ENCODE measurements at places on chromosomes 7 and 10.

GRCh38 chr7:98785929-98786571, 83.8 kb downstream of the TMEM130 start:
- DNase-seq = no peak

DNA sequence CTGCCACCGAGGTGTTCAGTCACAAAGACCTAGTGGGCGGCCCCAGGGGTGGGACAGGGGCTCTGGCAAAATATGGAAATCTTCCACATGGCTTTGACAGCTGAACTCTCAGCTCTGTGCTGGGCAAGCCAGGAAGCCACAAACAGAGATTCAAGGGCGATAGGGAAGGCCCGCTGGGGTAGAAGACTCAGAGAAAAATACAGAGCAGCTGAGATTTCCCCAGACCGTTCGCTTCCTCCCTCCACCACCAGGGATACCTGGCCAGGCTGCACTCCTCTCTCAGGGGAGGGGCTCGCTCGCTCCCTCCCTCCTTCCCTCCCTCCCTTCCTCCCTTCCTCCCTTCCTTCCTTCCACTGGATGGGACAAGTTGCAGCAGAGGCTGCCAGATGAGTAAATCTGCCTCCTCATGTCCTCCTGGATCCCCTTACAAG, 260.5 kb downstream of the PRPF18 start:
- peak; percentile 12 for DNase-seq

DNA sequence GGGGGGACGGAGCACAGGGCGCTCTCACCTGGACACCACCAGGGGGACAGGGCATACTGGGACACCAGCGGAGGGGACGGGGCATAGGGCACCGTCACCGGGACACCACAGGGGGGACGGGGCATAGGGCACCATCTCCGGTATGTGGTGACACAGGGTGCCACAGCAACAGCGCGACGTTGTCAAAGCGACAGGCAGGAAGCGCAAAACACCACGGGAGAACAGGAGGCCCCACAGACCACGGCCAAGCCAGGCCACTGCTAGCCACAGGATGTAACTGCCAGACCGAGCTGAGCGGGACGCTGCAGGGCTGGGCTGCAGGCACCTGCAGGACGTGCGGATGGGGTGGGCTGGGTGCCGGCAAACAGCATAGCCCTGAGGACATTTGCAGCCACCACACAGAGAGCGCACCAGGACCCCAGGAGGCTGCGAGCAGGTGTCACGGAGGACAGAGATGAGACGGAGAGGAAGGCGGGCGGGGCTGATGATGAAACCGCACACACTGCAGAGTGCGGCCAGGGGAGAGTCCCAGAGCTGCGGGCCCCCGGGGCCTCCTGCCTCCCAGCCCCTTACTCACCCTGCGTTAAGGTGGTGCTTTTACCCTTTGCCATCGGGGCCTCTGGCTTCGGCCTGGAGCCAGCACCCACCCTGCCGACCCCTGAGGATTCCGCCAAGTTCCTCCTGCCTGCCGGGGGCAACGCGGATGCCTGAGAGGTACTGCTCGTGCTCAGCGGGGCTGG, 17.5 kb downstream of the MICALL2 start:
- DNase-seq = no peak

DNA sequence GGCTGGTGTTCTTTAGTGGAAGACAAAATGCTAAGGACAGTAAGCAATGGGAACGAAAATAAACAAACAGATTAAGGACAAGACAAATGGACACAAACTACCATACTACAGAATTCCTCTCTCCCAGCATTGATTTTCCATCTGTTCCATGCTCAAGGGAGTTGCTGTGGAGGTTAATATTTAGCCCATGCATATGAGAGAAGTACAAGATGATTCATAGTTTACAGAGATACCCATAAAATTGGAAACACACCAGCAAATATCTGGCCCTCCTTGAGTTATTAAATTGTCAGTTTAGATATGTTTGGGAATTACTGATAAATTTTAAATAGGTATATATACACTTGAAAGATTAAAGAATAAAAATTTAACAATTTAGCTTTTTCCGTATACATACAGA, 69.8 kb downstream of the GLI3 start:
- DNase-seq = no peak

DNA sequence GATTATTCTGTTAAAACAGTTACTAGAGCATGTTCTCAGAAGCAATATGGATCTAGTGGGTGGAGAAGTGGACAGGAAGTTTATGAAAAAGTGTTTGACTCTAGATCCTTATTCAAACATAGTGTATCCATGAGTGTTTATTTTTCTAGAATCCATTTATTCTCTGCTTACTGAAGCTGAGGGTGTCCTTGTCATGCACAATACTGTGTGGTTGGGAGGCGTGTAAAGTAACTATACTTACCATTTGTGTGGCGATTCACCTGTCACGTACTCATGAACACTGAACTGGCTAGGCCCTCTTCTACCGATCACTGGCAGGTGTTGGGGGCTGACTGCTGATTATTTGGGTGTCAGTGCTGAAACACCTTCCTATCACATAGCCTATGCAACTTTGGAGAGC, 74.0 kb downstream of the POU6F2 start:
- no peak for DNase-seq

DNA sequence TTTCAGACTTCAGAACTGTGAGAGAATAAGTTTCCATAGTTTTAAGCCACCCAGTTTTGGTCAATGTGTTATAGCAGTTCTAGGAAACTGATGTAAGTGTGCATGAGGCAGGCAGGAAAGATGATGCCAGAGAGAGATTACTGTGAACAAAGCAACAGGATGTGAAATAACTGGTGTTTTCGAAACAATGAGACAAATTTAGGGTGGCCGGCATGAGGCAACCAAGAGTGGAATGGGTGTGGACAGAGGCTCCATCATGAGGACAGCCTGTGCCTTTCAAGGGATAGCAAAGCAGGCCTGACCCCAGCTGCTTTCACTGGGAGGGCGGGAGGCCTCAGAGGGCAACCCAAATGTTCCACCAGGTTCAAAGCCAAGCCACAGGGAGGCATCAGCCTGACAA, 67.3 kb upstream of the UCN3 start:
- peak; percentile 10 for DNase-seq

GRCh38 chr7:15560968-15561367, 847 bp downstream of the AGMO start:
- DNase-seq = no peak

- no peak for DNase-seq
Measured at GRCh38 chr7:37425498-37425897, 23.2 kb downstream of the ELMO1 start.

- DNase-seq = no peak
Measured at GRCh38 chr10:87506956-87507355, 2.3 kb downstream of the MINPP1 start.

DNA sequence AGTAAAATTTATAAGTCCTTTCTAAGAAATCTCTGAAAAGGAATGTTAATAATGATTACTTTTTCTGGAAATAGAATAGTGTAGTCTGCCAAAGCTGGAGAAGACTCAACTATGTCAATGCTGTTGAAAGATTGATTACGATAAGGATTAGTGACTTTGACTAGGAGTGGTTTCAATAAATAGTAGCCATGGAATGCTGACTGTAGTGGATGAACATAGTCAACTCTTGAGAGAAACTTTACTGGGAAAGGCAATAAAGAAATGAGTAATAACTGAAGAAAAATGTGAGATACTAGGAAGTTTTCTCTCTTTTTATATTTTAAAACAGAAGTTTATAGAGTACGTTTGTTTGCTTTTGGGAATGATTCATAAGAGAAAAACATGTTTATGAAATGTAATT, 105.0 kb upstream of the CDK13 start:
- no peak for DNase-seq

- DNase-seq = peak; percentile 16
Measured at GRCh38 chr7:18873734-18874336, 243.6 kb downstream of the TWIST1 start.

GRCh38 chr7:33733870-33734650, 171.3 kb upstream of the BMPER start:
- no peak for DNase-seq

- no peak for DNase-seq
Measured at GRCh38 chr10:110042181-110042580, 34.4 kb downstream of the ADD3 start.

- DNase-seq = no peak
Measured at GRCh38 chr10:111110771-111111170, 33.9 kb downstream of the ADRA2A start.

DNA sequence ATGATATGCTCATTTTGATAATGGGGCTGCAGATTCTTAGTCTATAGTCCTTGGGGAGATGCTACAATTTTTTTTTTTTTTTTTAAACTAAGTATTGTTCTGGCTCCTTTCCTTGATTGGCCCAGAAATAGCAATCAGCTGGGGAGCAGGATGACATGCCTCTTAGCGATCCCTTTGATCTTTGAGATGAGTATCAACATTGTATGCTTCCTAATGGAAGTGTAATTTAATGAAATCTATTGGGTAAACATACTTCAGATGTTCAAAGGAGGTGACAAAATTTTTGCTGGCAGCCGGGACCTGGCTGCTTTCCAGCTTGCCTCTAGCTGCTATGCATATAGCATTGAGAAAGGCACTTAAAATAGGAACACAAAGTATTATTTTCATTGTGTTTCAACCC, 43.5 kb downstream of the VTI1A start:
- DNase-seq = no peak

- DNase-seq = no peak
Measured at GRCh38 chr10:100043796-100044195, 34.0 kb upstream of the DNMBP start.

DNA sequence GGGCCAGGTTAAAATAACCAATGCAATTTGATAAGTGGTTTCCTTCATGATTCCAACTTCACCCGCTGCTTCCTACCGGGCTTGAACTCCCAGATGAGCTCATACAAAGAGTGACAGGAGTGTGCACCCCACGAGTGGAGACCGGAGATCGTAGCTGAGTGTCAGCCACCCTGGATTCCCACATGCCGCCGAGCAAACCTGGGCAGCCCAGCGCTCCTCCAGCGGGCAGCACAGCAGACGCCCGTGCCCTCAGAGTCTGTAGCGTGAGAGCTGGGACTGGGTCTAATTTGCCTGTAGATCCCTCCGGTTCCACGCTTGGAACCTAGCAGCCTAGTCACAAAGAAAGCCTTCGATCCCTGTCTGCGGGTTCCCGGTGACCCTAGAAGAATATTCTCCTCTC, 476.1 kb upstream of the MGMT start:
- DNase-seq = no peak

- DNase-seq = no peak
Measured at GRCh38 chr7:129786825-129787563, 165.8 kb downstream of the UBE2H start.

All from RWPE1 (cell line).